Dermis blood vessel endothelial cell (primary cell): ENCODE measurements at places on chromosomes 12 and 14. TPM values are rescaled to one million over a fixed set of nuclear protein-coding genes. Genes with fewer than 3 reads are reported as not detected.

The ISM2 gene
- total RNA-seq, result 0.14 and 0.17 TPM in 2 replicates

The LHX5 gene
- 0.05 TPM in 1 of 2 replicates, not detected in the other for total RNA-seq

The MTERF2 gene
- 6.5 and 7.2 TPM in 2 replicates for total RNA-seq

The SARNP gene
- total RNA-seq, result 93.8 and 113 TPM in 2 replicates

The GLS2 gene
- total RNA-seq, result 0.28 and 0.51 TPM in 2 replicates

The CIDEB gene
- total RNA-seq, result 4.6 and 7.5 TPM in 2 replicates

The SLC7A8 gene
- 0.09 TPM in 1 of 2 replicates, not detected in the other for total RNA-seq

DNA sequence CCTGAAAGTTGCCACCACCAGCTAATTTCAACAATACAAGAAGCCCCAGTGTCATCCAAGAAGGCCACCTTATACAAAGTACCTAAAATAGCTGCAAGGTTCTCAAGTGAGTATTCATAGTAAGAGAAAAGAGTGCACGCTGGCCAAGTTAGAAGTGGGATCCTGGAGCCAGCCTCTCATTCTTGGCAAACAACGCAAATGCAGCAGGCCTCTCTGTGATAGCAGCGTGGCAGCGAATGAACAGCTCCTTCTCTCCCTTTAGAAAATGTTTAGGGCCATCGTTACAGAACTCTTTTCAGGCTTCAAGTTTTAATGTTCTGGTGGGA lies 78.0 kb upstream of the IFNG-AS1 start:
- DNase-seq, result no peak

GRCh38 chr12:16604596-16605252 lies 1.2 kb downstream of the LMO3 start:
- DNase-seq, result no peak

DNA sequence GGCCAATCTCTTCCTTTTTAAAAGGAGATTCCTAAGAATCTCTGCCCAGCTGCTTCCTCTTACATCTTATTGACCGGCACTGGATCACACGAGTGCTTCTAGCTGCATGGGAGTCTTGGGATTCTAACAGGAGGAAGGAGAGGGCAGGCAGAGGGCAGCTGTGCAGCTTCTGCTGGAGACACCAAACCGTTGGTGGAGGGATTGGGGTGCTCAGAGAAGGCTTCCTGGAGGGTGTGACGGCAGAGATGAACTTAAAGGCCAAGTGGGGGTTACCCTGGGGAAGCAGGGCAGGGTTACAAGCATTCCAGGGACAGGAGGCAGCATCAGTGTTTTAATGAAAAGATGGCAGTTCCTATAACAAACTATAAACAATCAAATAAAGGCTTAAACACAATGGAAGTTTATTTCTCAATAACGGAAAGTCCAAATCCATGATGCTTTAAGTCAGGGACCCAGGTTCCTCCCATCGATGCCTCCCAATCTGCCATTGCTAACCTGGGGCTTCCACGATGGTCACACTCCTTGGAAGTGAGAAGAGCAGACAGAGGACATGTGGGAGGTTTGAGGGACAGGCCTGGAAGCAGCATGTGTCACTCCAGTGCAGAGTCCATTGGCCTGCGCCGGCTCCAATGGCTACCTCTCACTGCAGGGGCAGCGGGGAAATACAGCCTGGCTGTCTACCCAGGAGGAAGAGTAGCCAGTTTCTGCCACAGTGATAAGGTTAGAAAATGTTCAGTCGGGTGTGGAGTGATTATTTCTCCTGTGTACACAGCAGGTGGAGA lies 53.1 kb upstream of the DDX11 start:
- peak; percentile 35 for DNase-seq

GRCh38 chr14:77714926-77715325 lies 7.0 kb downstream of the SLIRP start:
- DNase-seq, result no peak

DNA sequence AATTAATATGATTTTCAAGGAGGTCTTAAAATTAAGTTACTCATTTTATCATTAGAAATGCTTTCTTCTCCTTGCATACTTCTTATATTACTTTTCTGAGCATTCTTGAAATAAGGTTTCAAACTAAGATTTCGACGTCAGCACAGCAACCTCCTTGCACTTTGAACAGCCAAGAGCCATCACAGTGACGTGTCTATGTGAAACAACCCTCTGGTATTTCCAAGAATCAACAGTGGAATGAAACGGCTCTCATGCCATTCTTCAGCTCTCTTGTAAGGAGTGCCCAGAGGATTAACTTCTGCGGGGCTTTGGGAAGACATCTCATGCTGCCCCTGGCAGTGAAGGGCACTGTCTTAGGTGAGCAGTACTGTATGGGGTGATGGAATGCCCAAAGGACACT lies 109.2 kb downstream of the EFCAB11 start:
- DNase-seq, result no peak

GRCh38 chr14:71525663-71526221 lies 406.5 kb upstream of the RGS6 start:
- no peak for DNase-seq

DNA sequence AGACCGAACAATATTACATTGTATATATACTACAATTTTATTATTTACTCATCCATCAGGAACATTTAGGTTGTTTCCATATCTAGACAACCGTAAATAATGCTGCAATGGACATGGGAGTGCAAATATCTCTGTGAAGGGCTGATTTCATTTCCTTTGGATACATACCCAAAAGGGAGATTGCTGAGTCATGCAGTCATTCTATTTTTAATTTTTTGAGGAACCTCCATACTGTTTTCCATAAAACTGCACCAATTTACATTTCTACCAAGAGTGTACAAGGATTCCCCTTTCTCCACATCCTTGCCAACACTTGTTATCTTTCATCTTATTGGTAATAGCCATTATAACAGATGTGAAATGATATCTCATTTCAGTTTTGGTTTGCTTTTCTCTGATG lies 84.7 kb downstream of the SLC41A2 start:
- peak; percentile 2 for DNase-seq

- DNase-seq, result peak; percentile 89
These were observed 21.2 kb downstream of the PRPF40B start for GRCh38 chr12:49644620-49644994.

DNA sequence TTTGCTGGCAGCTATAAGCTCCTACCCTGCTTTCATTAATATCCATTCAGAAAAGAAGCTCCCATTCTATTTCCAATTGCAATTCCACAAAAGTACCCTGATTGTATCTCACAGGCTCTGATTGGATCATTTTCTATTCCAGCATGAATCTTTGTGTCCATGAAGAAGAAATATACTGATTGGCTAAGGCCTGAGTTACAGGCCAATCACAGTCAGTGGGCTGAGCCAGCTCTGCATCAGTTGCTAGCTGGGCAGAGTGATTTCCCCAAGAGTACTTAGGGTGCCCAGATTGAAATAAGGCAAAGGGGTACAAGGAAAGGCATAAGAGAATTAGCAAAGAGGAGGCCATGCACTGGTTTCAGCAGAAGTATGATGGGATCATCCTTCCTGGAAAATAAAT lies 14.4 kb downstream of the ART4 start:
- DNase-seq, result peak; percentile 27

GRCh38 chr12:1346126-1346525 lies 248.3 kb downstream of the FBXL14 start:
- DNase-seq, result no peak

DNA sequence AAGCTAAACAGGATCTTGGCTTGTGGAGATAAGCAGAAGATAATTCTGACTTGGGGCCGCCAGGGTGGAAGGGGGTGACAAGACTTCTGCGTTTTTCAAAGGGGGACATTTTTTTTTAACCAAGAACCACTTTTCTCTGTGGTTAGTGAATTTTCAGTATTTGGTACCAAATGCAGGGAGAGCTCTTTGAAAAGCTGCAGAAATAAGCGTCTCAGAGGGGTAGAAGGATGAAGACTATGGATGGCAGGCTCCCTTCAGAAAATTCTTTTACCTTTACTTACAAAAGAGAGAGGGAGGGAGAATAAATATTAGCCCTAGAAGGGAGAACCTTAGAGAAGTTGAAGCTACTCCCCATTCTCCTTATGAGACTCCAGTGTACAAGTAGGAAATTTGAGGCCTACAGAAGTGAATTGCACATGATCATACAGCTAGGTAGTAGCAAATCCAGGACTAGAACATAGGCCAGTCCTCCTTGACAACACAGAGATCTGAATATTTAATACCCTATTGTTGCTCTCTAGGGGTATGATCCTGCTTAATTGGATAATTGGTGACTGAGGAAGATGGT lies 840 bp downstream of the MRPL52 start:
- DNase-seq, result no peak

- DNase-seq, result no peak
These were observed 207.4 kb upstream of the NPAS3 start for GRCh38 chr14:32731249-32731648.

DNA sequence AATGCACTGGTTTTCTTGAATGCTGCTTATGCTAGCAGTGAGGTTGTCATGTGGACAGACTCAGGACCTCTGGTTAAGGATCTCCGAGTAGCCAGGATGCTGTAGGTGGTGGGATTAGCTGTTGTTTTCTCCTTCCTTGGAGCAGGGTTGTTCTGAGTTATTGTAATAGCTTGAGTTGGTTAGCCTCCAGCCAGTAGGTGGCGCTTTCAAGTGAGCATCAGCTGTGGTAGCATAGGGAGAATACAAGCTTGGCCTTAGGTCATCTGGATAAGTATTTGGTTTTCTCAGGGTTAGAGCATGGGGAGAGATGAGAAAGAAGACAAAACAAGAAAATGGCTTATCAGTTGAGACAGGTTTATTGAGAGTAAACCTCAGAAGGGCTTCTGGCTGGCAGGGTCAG lies 299.7 kb upstream of the FBXO33 start:
- no peak for DNase-seq

- no peak for DNase-seq
These were observed 124.7 kb upstream of the PWP1 start for GRCh38 chr12:107560899-107561285.

- no peak for DNase-seq
These were observed 48.2 kb downstream of the SERPINA3 start for GRCh38 chr14:94660306-94660946.

DNA sequence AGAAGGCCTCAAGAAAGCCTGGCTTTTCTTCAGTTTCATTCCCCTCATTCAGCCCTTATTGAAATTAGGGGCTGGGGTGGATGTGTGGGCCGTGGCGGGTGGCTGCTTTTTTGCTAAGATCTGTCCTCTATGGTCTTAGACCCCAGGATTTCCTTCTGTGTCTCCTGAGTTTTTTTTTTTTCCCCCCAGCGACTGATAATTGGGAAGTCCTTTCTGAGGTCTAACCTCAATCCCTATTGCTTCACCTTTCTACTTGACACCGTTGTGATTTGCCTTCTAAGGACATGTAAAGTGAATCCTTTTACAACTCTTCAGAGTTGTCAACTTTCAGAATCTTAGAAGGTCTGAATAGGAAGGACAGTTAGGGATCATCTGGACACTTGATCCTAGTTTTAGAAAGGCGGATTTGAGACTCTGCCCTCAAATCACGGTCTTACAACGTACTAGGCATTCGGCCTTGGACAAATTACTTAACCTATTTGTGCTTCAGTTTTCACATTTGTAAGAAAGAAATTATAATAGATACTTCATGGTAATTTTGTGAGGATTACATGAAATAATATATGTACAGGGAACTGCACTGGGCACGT lies 4.4 kb downstream of the GPR84 start:
- DNase-seq, result no peak

GRCh38 chr12:111166779-111167540 lies 201.9 kb downstream of the PHETA1 start:
- DNase-seq, result no peak

DNA sequence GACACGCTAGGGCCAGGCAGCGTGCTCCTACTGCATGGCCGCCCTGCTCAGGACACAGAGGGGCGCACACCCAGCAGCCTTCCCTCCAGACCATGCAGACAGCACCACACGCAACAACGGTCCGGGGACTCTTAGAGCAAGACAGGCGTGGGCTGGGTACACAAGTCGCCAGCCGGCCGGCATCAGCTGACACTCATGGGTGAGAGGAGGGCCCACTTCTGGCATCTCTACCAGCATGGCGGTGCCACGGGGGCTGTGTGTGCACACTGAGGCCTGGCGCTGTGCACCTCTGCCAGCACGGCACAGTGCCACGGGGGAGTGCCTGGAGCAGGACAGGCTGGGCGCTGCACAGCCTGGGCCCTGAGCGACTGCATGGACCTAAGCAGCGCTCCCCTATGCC lies 6.7 kb upstream of the BTBD6 start:
- no peak for DNase-seq

DNA sequence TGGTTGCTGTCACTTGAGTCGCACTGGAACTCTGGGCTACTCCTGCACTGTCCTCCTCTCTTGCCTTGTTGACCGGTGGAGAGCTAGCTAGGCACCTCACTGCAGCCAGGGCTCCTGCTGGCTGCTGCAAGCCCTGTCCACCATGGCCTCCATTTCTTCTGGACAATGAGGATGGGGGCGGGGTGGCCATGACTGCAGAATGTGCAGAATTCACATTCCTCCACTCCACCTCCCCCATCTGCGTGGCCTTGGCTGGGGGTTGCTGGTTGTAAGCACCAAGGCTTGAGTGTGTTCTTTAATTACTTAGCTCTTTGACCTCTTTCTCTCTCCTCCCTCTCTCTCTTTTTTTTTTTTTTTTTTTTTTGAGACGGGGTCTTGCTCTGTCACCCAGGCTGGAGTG lies 248.5 kb downstream of the PCNX1 start:
- no peak for DNase-seq

DNA sequence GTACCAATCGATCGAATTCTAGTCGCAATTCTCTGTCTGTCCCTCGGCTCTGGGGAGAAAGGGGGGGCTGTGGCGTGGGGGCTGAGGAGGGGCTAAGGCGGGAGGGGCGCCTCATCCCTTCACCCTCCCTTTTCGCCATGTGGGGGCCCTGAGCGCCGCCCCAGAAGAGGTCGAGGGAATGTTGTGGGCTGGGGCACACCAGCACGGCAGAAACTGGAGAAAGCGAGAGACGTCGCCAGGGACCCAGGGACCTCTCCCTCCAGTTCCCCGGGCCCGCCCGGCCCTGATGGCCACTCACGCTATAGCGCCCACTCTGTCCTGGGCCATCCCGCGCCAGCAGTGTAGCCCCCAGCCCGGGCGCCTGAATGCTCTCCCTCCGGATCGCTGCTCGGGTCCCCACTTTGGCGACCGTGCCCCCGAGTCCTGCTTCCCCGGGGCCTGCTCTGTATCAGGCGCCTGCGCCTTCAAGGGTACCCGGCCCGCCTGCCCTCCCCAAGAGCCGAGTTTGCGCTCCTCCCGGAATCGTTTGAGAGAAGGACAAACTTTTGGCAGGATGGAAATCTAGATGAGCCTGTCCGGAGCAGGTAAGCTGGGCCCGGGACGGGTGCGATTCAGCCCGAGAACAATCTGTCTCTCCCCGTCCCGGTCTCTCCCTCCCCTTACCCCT lies 62.6 kb downstream of the SMUG1 start:
- DNase-seq, result no peak

- no peak for DNase-seq
These were observed 11.6 kb downstream of the WNT5B start for GRCh38 chr12:1640328-1641234.

- no peak for DNase-seq
These were observed at the start of gene SPTB for GRCh38 chr14:64879635-64880220. SPTB (minus strand) TSS chr14:64879907; CDS start chr14:64823094, 56,813 bp downstream.

- peak; percentile 67 for DNase-seq
These were observed 9.3 kb downstream of the KRAS start for GRCh38 chr12:25241167-25242020.
